ENCODE measurements at places on chromosomes 16 and 17. TPM values are rescaled to one million over a fixed set of nuclear protein-coding genes. Genes with fewer than 3 reads are reported as not detected.

Gene CES5A
- total RNA-seq = not detected

Gene STH
- not detected for total RNA-seq

Gene KRTAP9-2
- not detected for total RNA-seq

Gene ASIC2
- total RNA-seq = 0.34 TPM

Gene PRAC1
- not detected for total RNA-seq

Gene MYL4
- 0.87 TPM for total RNA-seq

Gene TBX2
- 0.65 TPM for total RNA-seq
